ENCODE measurements at places on chromosomes 2 and 18. TPM values are rescaled to one million over a fixed set of nuclear protein-coding genes. Genes with fewer than 3 reads are reported as not detected.

Gene RIT2
- not detected for total RNA-seq

Gene SPOPL
- total RNA-seq = 33.0 TPM

- H3K27ac ChIP-seq = no peak overlapping the region
- no peak overlapping the region for H3K4me3 ChIP-seq
- no peak for DNase-seq
These were observed 77.1 kb upstream of the CTAGE1 start for GRCh38 chr18:22494771-22495170.

DNA sequence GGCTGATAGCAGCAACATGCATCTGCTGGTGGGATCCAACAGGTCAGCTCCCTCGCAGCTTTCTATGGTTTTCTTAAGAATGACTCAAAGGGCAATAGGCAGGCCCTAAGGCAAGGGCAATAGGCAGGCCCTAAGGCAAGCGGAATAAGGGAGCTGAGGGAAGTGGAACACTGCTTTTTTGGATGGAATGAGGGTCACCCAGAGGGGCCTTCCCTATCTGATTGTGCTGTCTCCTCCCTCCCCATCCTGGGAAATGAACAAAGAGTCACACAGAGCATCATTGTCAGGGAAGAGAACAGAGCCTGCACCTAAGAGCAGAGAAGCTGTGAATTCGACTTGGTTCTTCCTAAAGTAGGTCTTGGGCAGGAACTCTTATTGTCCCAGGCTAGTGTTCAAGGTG, 43.3 kb upstream of the PTPRM start:
- no peak overlapping the region for H3K27ac ChIP-seq
- H3K4me3 ChIP-seq = no peak overlapping the region
- no peaks in the 10 kb centered on the region for H3K36me3 ChIP-seq
- peaks cover 6% of the 10 kb centered on the region for H3K4me1 ChIP-seq
- peaks cover 4% of the 10 kb centered on the region for H3K27me3 ChIP-seq

Data from progenitor cell of endocrine pancreas (in vitro differentiated cells).